ENCODE measurements at places on chromosomes 2 and 18.

GRCh38 chr2:236991874-236992273, 93.8 kb upstream of the COPS8 start:
- no peak for DNase-seq

GRCh38 chr2:170365003-170365402, 187.1 kb downstream of the MYO3B start:
- DNase-seq, result no peak

DNA sequence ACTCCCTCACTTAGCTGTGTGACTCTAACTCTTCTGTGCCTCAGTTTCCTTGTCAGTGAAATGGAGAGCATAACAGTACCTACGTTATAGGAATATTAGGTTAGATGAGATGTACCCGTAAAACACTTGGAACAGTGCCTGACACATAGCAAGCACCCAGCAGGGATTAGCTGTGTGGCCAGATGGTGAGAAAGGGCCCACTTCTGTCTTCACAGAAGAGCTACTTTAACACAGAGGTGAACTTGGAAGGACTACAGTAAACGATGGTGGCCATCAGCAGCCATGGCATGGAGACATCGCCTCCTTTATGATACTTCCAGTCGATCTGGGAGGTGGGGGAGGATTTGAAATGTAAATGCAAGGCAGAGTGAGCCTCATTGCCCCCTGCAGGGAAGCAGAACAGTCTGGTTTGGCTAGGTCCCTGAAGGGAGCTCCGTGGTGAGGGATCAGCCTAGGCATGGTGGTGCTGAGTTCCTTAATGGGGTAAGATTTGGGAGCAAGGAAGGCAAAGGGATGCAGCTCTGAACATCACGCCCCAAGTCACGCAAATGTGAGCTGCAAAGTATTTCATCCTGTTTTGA, 101.7 kb upstream of the ALPP start:
- no peak for DNase-seq

- DNase-seq, result no peak
Observed at GRCh38 chr2:109178968-109179367, 50.0 kb downstream of the SH3RF3 start.

Data from T1000 (cell line).